ENCODE measurements at places on chromosomes 16 and 17. TPM values are rescaled to one million over a fixed set of nuclear protein-coding genes. Genes with fewer than 3 reads are reported as not detected.

The HLF gene
- 9.9 TPM for total RNA-seq

The ADAD2 gene
- total RNA-seq: 0.71 TPM

The ZNF19 gene
- 16.1 TPM for total RNA-seq

DNA sequence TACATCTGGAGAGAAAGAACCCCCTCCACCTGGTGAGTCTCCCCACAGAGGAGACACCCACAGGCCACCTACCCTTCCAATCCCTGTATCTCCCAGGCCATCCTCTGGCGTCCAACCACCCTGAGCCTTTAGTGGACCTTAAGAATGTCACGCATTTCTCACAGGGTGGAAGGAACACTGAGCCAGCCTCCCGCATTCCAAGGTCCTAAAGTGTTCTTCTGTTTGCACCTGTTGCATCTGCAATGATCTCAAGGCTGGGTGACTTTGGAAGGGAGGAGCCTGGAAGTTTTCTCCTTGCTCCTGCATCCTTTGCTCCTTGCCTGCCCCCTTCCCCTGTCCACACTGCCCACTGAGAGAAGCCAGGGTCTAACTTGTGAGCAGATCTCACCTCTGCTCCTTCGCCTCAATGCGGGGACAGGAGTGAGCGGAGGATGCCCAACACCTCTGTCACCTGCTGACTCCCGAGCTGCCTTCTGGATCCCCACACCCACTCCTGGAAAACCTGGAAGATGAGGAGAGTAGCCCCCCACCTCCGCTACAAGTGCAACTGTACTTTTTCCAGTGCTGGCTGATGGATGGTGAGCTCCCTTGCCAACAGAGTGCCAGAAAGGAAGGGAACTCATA, 3.7 kb downstream of the CHST5 start:
- no peak overlapping the region for H3K4me3 ChIP-seq
- no peak for DNase-seq
- no peak overlapping the region for H3K27ac ChIP-seq

DNA sequence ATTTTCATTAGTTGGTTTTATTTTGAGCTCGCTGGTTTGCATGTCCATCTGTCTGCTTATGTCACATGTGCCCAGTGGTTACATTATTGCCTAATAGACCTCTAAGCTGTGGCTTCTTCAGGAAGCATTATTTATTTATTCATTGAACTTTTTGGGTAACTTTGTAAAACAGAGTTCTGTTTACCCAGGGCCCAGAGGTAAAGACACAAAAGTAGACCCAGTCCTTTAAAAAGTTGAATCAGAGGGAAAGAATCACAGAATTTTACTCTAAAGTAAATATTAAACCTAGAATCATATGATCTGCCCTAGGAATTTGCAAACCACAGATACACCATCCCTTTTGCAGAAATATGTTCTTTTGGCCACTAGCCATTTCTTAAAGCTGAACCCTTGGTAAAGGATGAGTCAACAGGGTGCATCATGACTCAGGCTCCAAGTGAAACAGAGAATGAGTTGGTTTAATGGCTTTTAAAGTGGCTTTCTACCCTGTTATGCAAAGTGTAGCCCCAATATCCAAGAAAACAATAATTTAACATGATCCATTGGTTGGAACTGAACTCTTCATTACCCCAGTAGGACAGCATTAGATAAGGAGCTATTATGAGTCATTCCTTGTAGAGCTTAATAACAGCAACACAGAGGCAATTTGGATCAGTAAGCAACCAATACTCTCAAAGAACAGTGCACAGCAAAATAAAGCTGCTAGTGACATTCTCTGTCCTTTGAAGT, 236.3 kb downstream of the KCNJ2 start:
- no peak overlapping the region for H3K4me3 ChIP-seq
- DNase-seq: no peak
- H3K27me3 ChIP-seq: no peaks in the 10 kb centered on the region
- no peaks in the 10 kb centered on the region for H3K4me1 ChIP-seq

- no peak for DNase-seq
- peaks cover 37% of the 10 kb centered on the region for H3K36me3 ChIP-seq
- no peaks in the 10 kb centered on the region for H3K27me3 ChIP-seq
- no peak overlapping the region for H3K27ac ChIP-seq
These were observed 79.6 kb upstream of the ATP2A3 start for GRCh38 chr17:4043862-4044261.

DNA sequence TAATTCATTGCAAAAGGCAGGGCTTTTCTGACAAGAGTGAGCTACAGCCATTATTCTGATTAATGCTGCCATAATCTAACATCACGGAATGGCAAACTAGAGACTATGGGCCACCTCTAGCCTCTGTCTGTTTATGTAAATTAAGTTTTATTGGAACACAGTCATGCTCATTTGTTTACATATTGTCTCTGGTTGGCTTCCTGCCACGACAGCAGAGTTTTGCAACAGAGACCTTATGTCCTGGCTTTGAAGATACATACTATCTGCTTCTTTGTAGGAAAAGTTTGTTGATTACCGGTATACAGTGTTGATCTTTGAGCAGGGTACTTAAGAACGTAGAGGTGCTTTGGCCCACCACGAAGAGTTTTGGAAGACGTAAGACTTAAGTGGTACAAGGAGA, 715.9 kb upstream of the RBFOX1 start:
- no peaks in the 10 kb centered on the region for H3K36me3 ChIP-seq
- H3K4me3 ChIP-seq: no peak overlapping the region
- H3K27ac ChIP-seq: no peak overlapping the region
- DNase-seq: peak; percentile 6
- H3K27me3 ChIP-seq: no peaks in the 10 kb centered on the region
- H3K4me1 ChIP-seq: no peaks in the 10 kb centered on the region

DNA sequence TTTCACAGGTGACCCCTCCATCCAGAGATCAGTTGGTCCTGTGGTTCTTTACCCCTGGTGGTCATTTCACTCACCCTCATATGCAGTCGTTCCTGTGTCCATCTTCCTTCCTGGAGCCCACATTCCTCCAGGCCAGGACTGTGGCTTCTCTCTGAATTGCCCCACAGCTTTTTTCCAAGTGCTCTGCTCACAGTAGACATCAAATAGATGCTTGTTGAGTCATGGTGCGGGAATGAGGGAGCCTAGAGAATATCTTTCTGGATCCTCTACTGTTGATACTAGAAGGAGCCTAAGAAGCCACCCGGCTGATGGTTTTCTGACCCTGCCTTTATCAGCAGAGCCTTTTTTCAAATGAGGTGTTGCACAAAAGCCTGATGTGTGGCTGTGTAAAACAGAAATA, 10.4 kb downstream of the USB1 start:
- H3K27me3 ChIP-seq: no peaks in the 10 kb centered on the region
- no peak overlapping the region for H3K4me3 ChIP-seq
- H3K4me1 ChIP-seq: no peaks in the 10 kb centered on the region
- H3K36me3 ChIP-seq: peaks cover 2% of the 10 kb centered on the region
- no peak for DNase-seq
- H3K27ac ChIP-seq: no peak overlapping the region

DNA sequence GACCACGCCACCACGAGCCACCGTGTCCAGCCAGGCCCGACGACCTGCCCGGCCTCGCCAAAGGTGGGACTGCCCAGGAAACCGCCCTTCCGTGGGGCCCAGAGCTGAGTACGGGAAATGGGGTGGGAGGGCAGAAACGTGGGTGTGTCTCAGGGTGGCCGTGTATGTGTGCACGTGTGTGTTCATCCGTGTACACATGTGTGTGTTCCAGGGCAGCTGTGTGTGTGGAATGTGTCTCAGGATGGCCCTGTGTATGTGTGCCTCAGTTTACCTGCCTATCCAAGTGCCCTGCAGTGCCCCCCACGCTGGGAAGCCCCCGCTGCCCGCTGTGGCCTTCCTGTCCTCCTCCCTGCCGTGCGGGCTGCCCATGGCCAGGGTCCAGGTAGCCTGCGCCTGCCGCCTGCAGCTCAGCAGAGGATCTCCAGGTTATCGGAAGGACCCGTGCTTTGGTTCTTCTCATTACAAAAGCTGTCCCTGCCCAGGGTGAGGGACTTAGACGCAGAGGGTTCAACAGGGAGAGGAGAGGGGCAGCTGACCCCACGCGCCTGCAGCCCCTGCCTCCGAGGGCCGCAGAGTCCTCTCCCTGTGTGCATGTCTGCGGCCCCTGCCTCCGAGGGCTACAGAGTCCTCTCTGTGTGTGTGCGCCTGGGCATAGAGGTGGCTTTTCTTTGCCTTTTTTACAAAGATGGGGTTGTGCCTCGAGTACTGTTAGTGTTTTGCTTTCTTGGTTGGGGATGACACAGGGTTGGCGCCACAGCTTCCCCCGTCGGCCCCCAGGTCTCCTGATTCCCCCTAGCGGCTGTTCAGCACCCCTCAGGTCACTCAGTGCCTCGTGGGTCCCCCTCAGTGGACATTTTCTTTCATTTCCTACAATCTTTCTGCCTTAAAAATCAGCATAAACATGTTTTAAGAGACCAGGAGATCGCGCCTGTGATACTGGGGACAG, 23.6 kb downstream of the ZNF469 start:
- DNase-seq: no peak
- no peak overlapping the region for H3K27ac ChIP-seq
- no peak overlapping the region for H3K4me3 ChIP-seq
- no peaks in the 10 kb centered on the region for H3K4me1 ChIP-seq
- no peaks in the 10 kb centered on the region for H3K36me3 ChIP-seq

Measured in lung (tissue), 17 donors.